ENCODE measurements at places on chromosomes 4 and X.

GRCh38 chrX:56219700-56220099 lies 12.5 kb upstream of the KLF8 start:
- no peak for DNase-seq

- DNase-seq = no peak
Observed at GRCh38 chr4:143502231-143502630, 11.3 kb upstream of the SMARCA5 start.

- no peak for DNase-seq
Observed at GRCh38 chr4:143374771-143375170, 38.1 kb downstream of the GAB1 start.

DNA sequence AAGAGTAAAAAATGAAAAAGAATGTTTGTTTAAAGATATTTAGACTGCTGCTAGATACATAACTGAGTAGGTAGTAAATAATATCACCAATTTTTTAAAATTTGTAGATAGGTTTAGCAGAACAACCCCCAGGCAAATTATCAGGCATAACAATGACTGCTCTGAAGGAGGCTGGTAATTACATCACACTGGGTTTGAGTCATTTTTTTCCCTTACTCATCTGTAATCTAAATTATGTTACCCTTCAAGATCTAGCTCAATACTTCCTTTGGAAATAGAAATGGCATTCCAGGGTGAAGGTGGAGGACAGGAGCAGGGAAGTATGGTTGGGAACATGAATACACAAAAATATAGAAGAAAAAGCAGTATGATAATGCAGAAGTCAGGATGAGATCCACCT lies 431.6 kb upstream of the MAOA start:
- DNase-seq = no peak

GRCh38 chr4:158622251-158622650 lies 49.4 kb downstream of the C4orf46 start:
- no peak for DNase-seq

- DNase-seq = no peak
Observed at GRCh38 chrX:46837558-46838485, 979 bp downstream of the RP2 start.

Data from stimulated activated CD4-positive, alpha-beta T cell treated with anti-CD3 and anti-CD28 coated beads, Interleukin-2, amount 100 ng/mL, for 4 hours (primary cell).